ENCODE measurements at places on chromosomes 5 and 9.

DNA sequence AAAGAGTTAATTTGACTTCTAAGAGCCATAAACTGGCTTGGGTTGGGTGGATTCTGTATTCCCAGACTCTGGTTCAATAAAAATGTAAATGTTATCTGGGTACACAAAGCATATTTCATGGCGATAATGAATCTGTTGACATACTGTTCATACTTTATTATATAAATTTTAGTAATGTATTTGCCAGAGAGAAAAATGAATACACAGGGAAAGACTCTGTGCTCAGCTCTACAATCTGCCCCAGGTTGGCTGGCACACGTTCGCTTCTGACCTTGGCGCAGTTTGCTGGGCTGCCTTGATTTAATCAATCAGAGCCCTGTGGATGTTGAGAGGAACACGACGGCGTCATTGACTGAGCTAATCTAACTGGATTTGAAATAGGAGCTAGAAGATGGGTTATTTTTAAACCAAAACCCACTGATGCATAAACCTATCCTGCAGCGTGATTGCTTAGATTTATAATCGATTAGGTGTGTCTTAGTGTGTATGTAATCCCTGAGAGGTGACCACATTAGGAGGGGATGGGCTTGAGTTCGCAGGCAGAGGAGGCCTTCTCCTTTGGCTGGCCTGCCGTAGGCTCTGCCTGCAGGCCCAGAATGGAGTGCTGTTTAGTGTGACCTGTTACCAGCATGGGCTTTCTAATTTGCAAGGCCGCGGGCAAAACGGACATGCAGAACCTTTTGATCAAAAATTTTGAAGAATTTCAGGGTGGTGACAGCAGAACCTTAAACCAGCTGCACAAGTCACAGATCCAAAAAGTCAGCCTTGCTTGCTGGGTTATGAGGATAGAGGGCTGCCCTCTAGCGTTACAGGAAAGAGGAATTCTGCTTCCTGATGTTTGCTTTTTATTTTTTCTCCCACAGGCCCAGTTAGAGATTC lies 3.9 kb upstream of the ADCY2 start:
- no peak for DNase-seq

GRCh38 chr9:112325127-112325526 lies 8.3 kb downstream of the PTBP3 start:
- no peak for DNase-seq

GRCh38 chr9:108234811-108235210 lies 621.0 kb downstream of the ACTL7B start:
- no peak for DNase-seq

- no peak for DNase-seq
Measured at GRCh38 chr5:159422910-159423309, 92.6 kb upstream of the IL12B start.

- DNase-seq, result no peak
Measured at GRCh38 chr5:26700759-26701384, 337.5 kb downstream of the CDH9 start.

- no peak for DNase-seq
Measured at GRCh38 chr9:81335879-81336421, 353.4 kb downstream of the TLE1 start.

DNA sequence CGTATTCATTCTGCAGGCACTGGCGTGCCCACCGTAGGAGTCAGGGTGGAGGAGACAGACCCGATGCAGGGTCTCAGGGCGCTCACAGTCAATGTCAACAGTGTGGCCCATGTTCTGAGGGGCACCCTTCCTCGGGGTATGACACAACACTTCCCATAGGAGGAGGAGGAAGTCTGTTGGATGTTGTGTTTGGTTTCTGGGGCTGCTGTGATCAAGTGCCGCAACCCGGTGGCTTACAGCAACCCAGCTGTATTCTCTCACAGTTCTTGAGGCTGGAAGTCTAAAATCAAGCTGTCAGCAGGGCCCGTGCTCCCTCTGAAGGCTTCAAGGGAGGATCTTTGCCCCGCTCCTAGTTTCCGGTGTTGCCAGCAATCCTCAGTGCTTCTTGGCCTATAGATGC lies 5.6 kb upstream of the HNRNPAB start:
- no peak for DNase-seq

GRCh38 chr5:154047324-154047723 lies 8.6 kb downstream of the MFAP3 start:
- no peak for DNase-seq

DNA sequence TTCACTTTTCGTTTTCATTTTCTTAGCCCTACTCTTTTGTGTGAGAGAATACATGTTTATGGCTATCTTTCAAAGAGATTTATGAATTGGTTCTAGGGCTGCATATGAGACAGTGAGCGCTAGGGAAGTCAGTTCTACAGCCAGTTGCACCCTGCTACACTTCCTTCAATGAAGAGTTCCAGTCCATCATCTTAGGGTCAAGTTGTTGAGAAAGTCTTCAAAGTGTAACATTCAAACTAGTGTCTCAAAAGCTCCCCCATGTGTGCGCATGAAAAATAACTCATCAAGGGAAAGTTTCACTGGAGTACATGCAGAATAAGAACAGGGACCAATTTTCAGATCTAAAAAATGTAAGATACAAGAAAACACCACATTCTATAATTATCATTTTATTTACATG lies 317.2 kb downstream of the DEPDC1B start:
- DNase-seq, result no peak

GRCh38 chr5:126100767-126101166 lies 322.4 kb upstream of the GRAMD2B start:
- no peak for DNase-seq

- DNase-seq, result peak; percentile 80
Measured at GRCh38 chr9:128007566-128008138, 26.9 kb upstream of the EEIG1 start.
